ENCODE measurements at places on chromosomes 6 and 20. TPM values are rescaled to one million over a fixed set of nuclear protein-coding genes. Genes with fewer than 3 reads are reported as not detected.

GRCh38 chr6:152471456-152472265, 165.5 kb downstream of the SYNE1 start:
- no peak for DNase-seq

DNA sequence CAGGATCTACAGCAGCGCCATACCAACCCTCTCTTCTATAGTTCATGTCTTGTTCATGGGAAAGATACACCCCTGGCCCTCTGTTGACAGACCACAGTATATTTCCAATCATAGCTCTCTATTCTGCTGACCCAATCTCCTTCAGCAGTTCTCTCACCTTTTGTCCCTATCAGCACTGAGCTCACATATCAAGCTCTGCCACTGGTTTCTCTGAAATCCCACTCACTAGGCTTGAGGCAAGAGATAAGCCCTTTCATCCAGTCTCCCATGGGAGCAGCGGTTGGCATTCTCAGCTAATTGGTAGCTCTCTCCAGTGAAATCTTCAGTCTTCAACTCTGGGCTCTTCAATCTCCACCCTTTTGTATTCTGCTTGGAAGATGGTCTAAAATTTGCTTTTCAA, 313.4 kb downstream of the GJA1 start:
- DNase-seq = no peak

- DNase-seq = no peak
Measured at GRCh38 chr6:83443516-83443915, 12.7 kb upstream of the ME1 start.

GRCh38 chr6:2221726-2222274, 23.6 kb downstream of the GMDS start:
- no peak for DNase-seq

DNA sequence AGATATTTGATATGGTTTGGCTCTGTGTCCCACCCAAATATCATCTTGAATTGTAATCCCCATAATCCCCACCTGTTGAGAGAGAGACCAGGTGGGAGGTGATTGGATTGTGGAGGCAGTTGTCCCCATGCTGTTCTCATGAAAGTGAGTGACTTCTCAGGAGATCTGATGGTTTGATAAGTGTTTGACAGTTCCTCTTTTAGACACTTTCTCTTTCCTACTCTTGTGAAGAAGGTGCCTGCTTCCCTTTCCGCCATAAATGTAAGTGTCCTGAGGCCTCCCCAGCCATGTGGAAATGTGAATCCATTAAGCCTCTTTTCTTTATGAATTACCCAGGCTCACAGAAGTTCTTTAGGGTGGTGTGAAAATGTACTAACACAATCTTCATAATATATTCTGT, 1404.0 kb upstream of the ADGRB3 start:
- DNase-seq = no peak

- no peak for DNase-seq
Measured at GRCh38 chr6:89895276-89895874, 1.1 kb downstream of the GJA10 start.

- no peak for DNase-seq
Measured at GRCh38 chr20:31440012-31440659, at the start of gene DEFB123. Gene DEFB123, plus strand, starts transcription at chr20:31440632. Its CDS starts 67 bp downstream, at chr20:31440699.

DNA sequence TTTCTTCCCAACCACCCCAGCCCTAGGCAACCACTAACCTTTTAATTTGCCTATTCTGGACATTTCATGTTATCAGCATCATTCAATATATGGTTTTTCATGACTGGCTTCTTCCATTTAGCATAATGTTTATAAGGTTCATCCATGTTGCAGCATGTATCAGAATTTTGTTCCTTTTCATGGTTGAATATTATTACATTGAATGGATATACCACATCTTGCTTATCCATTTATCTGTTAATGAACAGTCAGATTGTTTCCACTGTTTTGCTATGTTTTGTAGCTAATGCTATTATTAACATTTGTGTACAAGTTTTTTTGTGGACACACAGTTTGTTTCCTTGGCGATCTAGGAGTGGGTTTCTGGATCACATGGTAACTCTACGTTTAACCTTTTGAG, 3.0 kb upstream of the DNAAF9 start:
- no peak for DNase-seq

- no peak for DNase-seq
Measured at GRCh38 chr6:57315111-57315510, 2.3 kb upstream of the PRIM2 start.

DNA sequence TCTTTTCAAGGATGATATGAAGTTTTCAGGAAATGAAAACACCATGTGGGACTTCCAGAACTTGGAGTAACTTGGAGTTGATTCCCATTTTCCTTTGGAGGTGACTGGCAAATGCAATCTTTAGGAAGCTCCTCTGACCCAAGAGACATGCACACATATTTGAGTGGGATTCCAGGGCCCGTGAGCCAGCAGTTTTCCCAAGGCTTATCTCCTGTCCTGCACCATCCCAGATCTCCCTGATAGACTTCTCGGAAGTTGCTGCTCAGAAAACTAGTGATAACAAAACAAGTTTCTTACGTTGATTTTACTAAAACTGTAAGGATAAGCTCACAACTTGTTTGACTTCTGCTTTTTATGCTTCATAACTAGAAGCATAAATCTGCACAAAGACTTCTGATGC, 25.6 kb downstream of the SLC35F1 start:
- no peak for DNase-seq

Gene IDH3B
- total RNA-seq = 101 TPM

DNA sequence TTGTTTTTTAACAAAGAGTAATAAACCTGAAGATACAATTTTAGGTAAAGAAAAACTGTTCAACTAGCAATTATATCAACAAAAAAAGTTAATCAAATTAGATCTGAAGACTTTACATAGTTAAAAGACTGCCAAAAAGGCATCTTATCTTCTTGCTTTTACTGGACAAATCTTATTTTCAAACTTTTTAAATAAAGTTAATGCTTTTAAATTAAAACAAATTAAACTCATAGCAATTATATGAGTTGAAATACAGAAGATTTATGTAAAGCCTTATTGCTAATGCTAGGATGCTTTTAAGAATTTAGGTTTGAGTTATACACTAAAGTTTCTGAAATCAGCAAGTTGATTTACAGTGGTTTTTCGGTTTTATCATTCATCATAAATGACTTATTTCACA, 227.3 kb downstream of the TBC1D32 start:
- no peak for DNase-seq

- no peak for DNase-seq
Measured at GRCh38 chr6:41636833-41637193, 1.5 kb upstream of the MDFI start.

GRCh38 chr20:38129893-38130609, 35.0 kb downstream of the TGM2 start:
- DNase-seq = no peak

Gene GPX5
- not detected for total RNA-seq

Gene NKX2-2
- total RNA-seq = not detected

DNA sequence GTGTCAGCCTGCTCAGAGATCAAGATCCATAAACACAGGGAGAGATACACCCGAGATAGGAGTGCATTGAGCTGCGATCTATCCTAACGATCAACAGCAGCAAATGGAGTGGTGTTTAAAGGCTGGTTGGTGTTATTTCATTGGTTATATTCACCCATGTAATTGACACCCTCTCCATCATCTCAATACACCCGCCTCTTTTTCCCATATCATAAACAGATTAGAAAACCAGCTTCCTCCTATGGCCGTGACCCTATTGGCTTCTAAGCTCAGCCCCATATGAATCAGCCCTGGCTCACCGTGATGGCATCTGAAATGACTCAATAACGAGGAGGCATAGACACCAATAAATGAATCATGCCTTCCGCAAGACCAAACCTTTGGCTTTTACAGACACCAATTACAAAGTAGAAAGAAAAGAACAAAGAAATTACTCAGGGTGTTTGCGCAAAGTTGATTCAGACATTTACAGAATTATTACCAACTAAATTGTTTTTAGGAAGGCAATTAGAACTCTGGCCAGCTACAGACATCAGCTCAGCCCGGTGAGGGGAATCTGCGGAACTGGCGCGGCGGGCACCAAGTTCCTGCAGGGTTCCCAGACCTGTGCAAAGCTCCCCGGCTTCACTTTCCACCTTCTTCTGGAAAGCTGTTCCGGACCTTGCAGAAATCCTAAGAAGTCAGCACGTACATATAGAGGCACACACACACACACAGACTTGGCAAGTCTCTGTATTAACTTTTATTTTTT, 11.5 kb downstream of the PMEPA1 start:
- DNase-seq = peak; percentile 88

Gene NMBR
- total RNA-seq = not detected

GRCh38 chr20:17960927-17961586, 7.5 kb downstream of the SNX5 start:
- no peak for DNase-seq

GRCh38 chr20:46797206-46797605, 87.8 kb downstream of the SLC2A10 start:
- no peak for DNase-seq

DNA sequence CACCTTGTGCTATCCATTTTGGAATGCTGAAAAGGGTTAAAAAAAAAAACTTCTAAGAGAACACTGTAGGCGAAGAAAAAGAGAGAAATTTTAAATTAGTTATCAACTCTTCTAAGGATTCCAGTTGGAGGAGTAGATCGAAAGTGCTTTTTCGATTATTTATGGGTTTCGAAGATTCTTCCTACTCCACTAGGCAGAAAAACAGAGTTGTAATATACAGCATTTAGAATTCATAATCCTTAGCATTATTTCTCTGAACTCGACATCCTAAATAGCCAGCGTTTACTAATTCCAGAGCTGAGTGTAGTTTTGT, 817 bp upstream of the RNF217 start:
- DNase-seq = no peak

Measured in activated T-cell treated with anti-CD3 and anti-CD28 coated beads, Interleukin-2, amount 50 U/mL, for 72 hours (primary cell).